ENCODE measurements at places on chromosomes 4 and X. TPM values are rescaled to one million over a fixed set of nuclear protein-coding genes. Genes with fewer than 3 reads are reported as not detected.

QRFPR gene
- total RNA-seq = not detected

UNC5C gene
- 3.3 TPM for total RNA-seq

SHROOM4 gene
- total RNA-seq = 3.0 TPM

AIFM1 gene
- 21.5 TPM for total RNA-seq

ADGRL3 gene
- total RNA-seq = 3.0 TPM

MAD2L1 gene
- 11.8 TPM for total RNA-seq

SOX3 gene
- total RNA-seq = not detected

FRG2 gene
- not detected for total RNA-seq

OPHN1 gene
- 9.0 TPM for total RNA-seq

MANBA gene
- 47.9 TPM for total RNA-seq

GPM6B gene
- 36.3 TPM for total RNA-seq

GRSF1 gene
- total RNA-seq = 79.7 TPM

CXCL8 gene
- total RNA-seq = 2.1 TPM

UCHL1 gene
- total RNA-seq = 193 TPM

HERC5 gene
- 1.6 TPM for total RNA-seq

TSR2 gene
- 19.8 TPM for total RNA-seq

PARM1 gene
- 3.2 TPM for total RNA-seq

ARMCX1 gene
- total RNA-seq = 75.3 TPM

MAGEA10 gene
- total RNA-seq = not detected

RPL36A gene
- total RNA-seq = 603 TPM

TECRL gene
- not detected for total RNA-seq

FGA gene
- total RNA-seq = not detected

SSX3 gene
- total RNA-seq = not detected

AWAT2 gene
- 0.13 TPM for total RNA-seq

ARHGAP10 gene
- 30.8 TPM for total RNA-seq

GCNA gene
- total RNA-seq = 2.7 TPM
